ENCODE measurements at places on chromosomes 5 and 9. TPM values are rescaled to one million over a fixed set of nuclear protein-coding genes. Genes with fewer than 3 reads are reported as not detected.

CBY3 gene
- total RNA-seq = not detected

NRARP gene
- total RNA-seq = 35.3 TPM

ANKRD55 gene
- total RNA-seq = not detected

SPINK14 gene
- total RNA-seq = not detected

ANKRD18A gene
- 18.1 TPM for total RNA-seq

RELL2 gene
- total RNA-seq = 8.0 TPM

ADGRD2 gene
- not detected for total RNA-seq

GMCL2 gene
- not detected for total RNA-seq

GRCh38 chr5:178786859-178787499 lies 56.5 kb upstream of the ZNF354A start:
- no peak for DNase-seq
- no peak overlapping the region for H3K4me3 ChIP-seq
- no peaks in the 10 kb centered on the region for H3K27me3 ChIP-seq
- no peaks in the 10 kb centered on the region for H3K36me3 ChIP-seq
- no peak overlapping the region for H3K27ac ChIP-seq
- no peaks in the 10 kb centered on the region for H3K4me1 ChIP-seq

GRCh38 chr5:174503461-174504265 lies 220.7 kb upstream of the MSX2 start:
- H3K36me3 ChIP-seq = no peaks in the 10 kb centered on the region
- H3K27ac ChIP-seq = peak overlapping the region; percentile 80
- DNase-seq = peak; percentile 74
- no peak overlapping the region for H3K4me3 ChIP-seq

DNA sequence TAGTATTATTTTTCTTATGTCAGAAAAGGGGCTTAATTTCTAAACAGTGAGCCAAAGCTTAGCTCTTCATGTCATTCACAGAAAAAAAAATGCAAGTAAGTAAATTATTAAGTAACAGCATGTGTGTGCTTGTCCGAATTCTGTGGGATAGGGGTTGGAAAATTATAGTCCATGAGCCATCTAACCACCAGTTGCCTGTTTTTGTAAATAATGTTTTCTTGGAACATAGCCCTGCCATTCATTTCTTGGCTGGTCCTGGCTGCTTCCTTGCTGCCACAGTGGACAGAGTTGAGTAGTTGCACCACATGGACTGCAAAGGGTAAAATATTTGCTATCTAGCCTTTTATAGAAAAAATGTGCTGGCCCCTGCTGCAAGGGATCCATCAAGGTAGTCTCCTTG lies 513.7 kb upstream of the WWC1 start:
- H3K4me1 ChIP-seq = no peaks in the 10 kb centered on the region
- H3K36me3 ChIP-seq = no peaks in the 10 kb centered on the region
- H3K4me3 ChIP-seq = no peak overlapping the region
- no peaks in the 10 kb centered on the region for H3K27me3 ChIP-seq
- no peak for DNase-seq

- H3K4me3 ChIP-seq = no peak overlapping the region
- H3K27ac ChIP-seq = no peak overlapping the region
- DNase-seq = no peak
- no peaks in the 10 kb centered on the region for H3K27me3 ChIP-seq
Observed at GRCh38 chr5:34957857-34958690, 28.7 kb downstream of the DNAJC21 start.

- no peak for DNase-seq
- no peaks in the 10 kb centered on the region for H3K27me3 ChIP-seq
- H3K36me3 ChIP-seq = no peaks in the 10 kb centered on the region
- no peak overlapping the region for H3K27ac ChIP-seq
- H3K4me3 ChIP-seq = no peak overlapping the region
Observed at GRCh38 chr5:95786821-95787418, 35.6 kb downstream of the GLRX start.

- H3K4me3 ChIP-seq = no peak overlapping the region
- H3K4me1 ChIP-seq = peaks cover 12% of the 10 kb centered on the region
- H3K36me3 ChIP-seq = no peaks in the 10 kb centered on the region
- H3K27me3 ChIP-seq = no peaks in the 10 kb centered on the region
- H3K27ac ChIP-seq = no peak overlapping the region
Observed at GRCh38 chr9:133854048-133854447, 115.9 kb upstream of the SARDH start.

- no peaks in the 10 kb centered on the region for H3K27me3 ChIP-seq
- H3K4me3 ChIP-seq = no peak overlapping the region
Observed at GRCh38 chr5:3659907-3660306, 64.3 kb downstream of the IRX1 start.
